ENCODE measurements at places on chromosomes 13 and 19.

DNA sequence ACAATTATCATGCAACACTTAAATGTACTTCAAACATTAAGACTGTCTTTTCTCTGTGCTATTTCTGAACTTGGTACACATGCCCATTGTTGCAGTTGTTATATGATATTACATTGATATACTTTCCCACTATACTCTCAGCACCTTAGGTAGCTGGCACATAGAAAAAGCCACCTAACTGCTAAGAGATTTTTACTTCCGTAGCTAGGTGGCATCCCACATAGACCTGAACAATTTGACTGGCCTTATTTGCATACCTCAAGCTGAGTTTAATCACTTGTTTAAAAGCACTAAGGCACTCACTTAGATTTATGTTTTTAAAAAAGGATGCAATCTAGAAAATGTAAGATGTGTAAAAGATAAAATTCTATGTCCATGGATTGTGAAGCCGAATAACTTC is 194.2 kb downstream of the POU4F1 start:
- DNase-seq, result no peak

DNA sequence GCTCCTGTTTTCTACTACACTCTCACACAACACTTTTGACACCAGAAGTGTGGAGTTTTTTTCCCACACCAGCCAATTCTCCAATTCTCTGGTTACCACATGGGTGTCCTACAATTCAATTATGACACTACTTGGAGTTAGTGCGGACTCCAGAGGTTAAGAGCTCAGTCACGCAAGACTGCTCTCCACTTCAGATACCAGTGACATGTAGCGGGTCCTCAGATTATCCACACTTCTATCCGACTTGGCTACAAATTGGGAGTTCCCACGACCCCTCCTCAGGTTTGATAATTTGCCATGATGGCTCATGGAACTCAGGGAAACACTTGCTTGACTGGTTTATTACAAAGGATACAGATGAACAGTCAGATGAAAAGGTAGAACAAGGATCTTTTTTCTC is 32.9 kb downstream of the PAN3 start:
- no peak for DNase-seq

DNA sequence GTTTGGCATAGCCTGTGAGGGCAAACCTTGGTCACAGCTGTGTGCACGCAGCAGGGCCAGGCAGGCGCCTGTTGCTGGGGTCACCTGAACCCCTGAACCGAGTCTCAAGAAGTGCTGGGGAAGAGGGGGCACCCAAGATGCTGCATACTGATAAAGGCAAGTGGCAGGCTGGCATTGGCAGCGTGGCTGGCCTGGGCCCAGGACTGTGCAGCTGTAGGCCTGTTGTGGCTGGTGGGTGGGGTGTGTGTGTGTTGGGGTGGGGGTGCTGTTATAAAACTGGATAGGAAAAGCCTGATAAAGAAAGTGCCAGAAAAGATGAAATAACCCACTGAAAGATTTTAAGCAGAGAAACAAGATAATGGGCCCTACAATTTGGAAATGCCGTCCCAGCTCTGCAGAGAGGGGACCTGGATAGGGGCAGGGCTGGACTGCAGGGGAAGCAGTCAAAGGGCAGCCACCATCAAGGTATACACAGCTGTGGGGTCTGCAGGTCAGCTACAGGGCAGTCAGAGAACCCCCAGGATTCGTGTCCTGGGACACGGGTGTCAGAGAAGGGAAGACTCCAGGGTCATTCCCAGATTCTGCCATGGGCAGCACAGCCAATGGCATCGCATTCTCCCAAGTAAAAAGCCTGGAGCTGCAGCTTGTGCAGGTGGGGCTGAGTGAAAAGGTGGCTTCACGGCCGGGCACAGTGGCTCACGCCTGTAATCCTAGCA is 33.2 kb downstream of the CILP2 start:
- no peak for DNase-seq

DNA sequence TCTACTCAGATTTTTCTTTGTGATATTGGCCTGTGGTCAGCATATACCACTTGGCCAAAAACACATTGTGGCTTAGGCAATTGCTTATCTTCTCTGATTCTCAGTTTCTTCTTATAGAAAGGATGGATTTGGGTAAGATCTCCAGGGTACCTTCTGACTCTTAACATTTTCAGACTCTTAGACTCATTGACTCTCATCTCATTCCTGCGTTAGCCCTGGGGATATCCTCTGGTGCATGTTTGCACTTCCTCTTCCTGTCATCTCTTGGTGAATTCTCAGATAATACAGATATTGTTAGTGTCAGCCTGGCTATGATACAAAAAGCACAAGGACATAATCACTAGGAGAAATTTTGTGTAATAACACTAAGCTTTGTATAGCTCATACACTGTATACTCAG is 492.5 kb upstream of the GPC6 start:
- DNase-seq, result no peak

DNA sequence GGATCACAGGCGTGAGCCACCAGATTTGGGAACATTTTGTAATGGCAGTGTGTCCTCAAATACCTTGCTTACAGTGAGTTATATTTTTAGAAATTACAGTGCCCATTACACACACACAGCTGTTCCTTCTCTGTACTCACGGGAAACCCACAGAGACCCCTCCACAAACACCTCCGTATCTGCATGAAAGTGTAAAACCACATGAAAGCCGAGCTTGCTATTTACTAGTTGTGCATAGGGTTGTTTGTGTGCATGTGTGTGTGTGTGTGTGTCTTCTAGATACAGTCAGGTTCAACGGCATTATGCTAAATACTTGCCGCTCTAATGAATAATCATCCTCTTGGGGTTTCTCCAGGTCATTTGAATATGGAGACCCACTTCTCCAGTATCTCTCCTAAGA is 22.3 kb upstream of the LILRA2 start:
- DNase-seq, result no peak

- DNase-seq, result no peak
Measured at GRCh38 chr13:71156550-71156949, 710.5 kb downstream of the DACH1 start.

DNA sequence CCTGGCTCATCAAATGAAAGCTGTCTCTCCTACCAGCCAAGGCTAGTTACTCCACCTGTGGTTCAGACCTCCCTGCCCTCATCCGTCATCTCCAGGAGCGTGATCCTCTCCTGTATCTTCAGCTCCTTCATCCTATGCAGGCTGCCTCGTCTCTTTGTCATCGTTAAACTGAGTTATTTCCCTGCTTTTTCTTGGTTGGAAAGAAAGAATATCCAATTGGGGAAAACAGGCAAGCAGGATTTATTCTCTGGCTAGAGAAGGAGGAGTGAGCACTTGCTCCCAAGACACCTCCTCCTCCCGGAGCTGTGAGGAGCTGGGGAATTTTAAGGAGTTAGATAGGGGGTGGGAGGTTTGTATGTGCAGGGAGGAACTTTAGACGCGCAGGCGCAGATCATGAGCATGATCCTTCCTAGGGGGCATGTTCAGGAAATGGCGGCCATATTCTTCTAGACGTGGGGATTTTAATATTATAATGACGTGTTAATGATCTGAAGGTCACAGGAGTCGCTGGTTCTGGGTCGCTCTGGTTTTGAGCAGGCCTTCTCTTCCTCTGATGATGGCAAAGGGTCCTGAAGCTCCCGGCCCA is 156.4 kb upstream of the KL start:
- DNase-seq, result no peak

GRCh38 chr19:33139165-33139564 is 7.3 kb downstream of the WDR88 start:
- DNase-seq, result no peak

- DNase-seq, result no peak
Measured at GRCh38 chr19:45391346-45391745, 13.5 kb downstream of the PPP1R13L start.

GRCh38 chr13:79393564-79394249 is 12.3 kb downstream of the RBM26 start:
- peak; percentile 47 for DNase-seq

DNA sequence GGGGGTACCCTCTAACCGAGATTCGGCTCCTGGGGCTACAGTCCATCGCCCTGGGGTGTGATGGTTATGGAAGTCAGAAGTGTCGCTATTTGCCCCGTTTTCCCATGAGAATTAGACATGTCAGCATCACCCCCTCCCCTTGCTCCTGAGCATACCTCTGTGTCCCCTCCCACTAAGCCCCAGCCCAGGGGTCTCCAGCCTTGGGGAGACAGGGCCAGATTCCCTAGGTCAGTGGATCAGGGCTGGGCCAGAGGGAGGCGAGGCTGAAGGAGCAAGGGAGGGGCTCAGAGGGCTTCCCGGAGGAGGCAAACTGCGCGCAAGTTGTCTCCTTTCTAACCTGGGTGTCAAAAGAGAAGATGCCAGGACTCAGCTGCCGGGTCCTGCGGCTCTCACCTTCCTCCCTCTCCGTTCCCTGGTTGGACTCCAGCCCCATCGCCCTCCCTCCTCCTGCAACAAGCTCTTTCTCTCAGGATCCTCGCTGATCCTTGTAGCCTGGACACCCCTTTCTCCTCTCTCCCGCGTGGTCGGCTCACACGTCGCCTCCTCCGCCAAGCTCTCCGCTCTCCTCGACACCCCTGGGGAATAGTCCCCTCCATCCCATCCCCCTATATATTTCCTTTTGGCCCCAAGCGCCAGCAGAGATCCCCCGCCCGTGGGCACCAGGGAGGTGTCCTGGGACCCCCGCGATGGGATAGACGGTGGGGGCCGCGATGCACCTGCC is 459 bp upstream of the TMEM59L start:
- DNase-seq, result no peak

Measured in activated naive CD8-positive, alpha-beta T cell treated with anti-CD3 and anti-CD28 coated beads, Interleukin-2, amount 10 ng/mL, durations not matched to agents 7 days and 5 days (primary cell).